ENCODE measurements at places on chromosomes 12 and 14.

DNA sequence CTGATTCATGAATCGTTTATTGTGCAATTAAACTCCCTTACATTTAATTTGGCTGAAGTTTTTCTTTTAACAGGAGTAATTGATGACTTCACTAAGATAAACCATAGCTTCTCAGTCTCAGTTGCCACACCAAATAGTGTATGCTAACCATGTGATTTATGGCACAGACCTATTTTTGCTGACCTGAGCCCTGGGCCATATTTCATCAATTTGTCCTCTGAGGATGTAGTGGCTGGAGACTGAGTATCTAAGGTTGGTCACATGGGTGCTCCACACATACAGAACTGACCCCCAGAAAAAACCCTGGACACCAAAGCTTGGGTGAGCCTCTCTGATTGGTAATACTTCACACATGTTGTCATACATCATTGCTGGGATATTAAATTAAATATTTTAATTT is 255.1 kb downstream of the NEDD1 start:
- DNase-seq: no peak

DNA sequence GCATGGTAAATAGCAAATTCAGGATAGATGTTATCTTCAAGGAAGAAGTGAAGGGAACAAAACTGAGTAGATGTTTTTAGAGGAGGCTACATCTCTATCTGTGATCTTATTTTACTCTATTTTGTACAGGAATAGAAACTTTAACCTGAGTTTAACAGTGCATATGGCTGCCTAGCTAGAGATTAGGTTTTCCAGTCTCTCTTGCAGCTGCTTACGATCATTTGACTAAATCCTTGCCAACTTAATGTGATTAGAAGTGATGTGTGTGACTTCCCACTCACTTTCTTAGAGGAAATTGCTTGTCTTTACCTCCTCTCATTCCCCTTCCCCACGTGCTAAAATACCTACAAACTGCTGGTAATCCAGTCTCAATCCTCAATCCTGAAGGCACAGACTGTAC is 26.5 kb upstream of the SLC15A5 start:
- no peak for DNase-seq

- no peak for DNase-seq
Measured at GRCh38 chr14:93041830-93042229, 73.9 kb downstream of the ITPK1 start.

- no peak for DNase-seq
Measured at GRCh38 chr12:10722502-10722904, 620 bp downstream of the YBX3 start.

DNA sequence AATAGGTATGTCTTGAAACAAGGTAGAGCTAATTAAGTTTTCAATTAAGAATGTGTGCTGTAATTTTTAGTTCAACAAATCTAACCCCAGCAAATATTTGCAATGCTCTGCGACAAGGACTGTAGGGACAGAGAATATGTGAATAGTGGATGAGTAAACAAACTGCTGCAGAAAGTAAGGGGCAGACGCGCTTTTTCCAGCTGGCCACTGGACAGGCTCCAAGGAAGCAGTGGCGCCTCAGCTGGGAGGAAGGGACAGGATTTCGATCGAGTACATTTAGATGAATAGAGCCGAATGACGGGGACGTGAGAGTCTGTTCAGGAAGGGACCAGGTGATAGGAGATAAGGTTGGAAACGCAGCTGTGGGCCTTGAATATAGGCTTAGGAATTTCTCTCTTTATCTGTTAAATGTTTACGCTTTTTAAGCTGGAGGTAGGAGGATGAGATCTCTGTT is 69.3 kb downstream of the ELK3 start:
- peak; percentile 9 for DNase-seq

DNA sequence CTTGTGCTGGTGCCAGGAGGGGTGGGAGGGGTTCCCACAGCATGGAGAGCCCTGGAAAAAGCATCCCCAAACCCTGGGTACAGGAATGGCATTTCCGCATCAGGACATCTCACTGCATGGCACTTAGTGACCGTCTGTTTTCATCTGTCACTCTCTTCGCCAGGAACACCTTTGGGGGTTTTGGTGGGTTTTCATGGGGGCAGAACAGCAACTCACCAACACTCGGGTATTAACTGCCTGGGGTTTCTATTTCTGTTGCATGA is 3.5 kb downstream of the VSX2 start:
- DNase-seq: no peak

DNA sequence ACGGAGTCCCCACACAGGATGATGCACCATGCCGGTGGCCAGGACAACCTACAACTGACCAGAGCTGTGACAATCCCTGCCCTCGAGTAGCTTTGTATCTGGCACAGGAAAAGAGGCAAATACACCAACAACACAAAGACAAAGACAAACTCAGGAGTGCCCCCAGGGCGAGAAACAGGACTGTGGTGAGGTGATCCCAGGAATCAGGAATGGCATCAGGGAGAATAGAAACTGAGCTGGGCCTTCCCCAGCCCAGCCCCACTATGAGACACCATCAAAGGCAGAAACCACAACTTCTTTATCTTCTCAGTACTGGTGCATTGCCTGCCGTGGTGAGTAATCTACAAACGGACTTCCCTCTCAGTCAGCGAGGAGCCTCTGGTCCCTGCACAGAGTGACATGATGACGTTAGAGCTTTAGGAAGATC is 157.7 kb downstream of the TTC7B start:
- DNase-seq: no peak

DNA sequence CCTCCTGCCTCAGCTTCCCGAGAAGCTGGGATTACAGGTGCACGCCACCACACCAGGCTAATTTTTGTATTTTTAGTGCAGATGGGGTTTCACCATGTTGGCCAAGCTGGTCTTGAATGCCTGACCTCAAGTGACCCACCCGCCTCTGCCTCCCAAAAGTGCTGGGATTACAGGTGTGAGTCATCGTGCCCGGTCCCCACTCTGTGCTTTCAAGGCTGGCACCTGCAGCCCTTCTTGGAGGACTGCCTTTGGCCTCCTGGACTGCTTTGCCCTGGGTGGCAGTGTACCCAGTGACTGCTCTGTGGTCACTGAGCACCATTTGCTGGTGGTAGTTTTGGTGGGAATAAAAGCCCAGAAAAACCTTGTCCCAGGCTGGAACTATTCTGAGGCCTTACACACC is 12.6 kb downstream of the DHRS1 start:
- DNase-seq: no peak

GRCh38 chr12:106282457-106283097 is 20.0 kb upstream of the TCP11L2 start:
- no peak for DNase-seq

GRCh38 chr14:44649061-44649460 is 142.0 kb upstream of the FSCB start:
- no peak for DNase-seq

- no peak for DNase-seq
Measured at GRCh38 chr12:19575337-19576243, 136.3 kb downstream of the AEBP2 start.

GRCh38 chr12:124720681-124721500 is 142.8 kb downstream of the SCARB1 start:
- DNase-seq: no peak

- DNase-seq: peak; percentile 75
Measured at GRCh38 chr12:13534645-13535398, 338.3 kb downstream of the EMP1 start.

- DNase-seq: no peak
Measured at GRCh38 chr12:27650011-27650410, 46.2 kb upstream of the REP15 start.

- no peak for DNase-seq
Measured at GRCh38 chr14:61479746-61480502, 158.5 kb downstream of the PRKCH start.

GRCh38 chr12:120538281-120539156 is 4.4 kb downstream of the RNF10 start:
- peak; percentile 5 for DNase-seq

DNA sequence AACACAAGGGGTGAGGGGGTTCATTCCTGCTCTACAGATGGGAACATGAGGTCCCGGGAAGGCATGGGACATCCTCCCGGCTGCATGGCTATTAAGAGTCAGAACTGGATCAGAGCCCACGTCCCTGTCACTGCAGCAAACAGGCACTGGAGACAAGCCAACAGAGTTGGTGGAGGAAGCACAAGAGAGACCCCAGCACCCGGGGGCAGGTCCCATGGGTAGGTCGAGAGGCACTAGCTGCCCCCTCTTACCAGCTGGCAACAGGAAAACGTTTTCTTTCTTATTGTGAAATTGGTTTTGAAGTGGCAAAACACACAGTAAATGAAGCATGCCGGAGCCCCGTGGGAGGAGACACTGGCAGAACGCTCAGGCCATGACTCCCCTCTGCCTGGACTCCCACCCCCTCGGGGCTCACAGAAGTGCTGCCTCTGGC is 43.6 kb downstream of the SYNE3 start:
- DNase-seq: peak; percentile 30

- DNase-seq: no peak
Measured at GRCh38 chr14:88879022-88879421, 54.6 kb downstream of the TTC8 start.

DNA sequence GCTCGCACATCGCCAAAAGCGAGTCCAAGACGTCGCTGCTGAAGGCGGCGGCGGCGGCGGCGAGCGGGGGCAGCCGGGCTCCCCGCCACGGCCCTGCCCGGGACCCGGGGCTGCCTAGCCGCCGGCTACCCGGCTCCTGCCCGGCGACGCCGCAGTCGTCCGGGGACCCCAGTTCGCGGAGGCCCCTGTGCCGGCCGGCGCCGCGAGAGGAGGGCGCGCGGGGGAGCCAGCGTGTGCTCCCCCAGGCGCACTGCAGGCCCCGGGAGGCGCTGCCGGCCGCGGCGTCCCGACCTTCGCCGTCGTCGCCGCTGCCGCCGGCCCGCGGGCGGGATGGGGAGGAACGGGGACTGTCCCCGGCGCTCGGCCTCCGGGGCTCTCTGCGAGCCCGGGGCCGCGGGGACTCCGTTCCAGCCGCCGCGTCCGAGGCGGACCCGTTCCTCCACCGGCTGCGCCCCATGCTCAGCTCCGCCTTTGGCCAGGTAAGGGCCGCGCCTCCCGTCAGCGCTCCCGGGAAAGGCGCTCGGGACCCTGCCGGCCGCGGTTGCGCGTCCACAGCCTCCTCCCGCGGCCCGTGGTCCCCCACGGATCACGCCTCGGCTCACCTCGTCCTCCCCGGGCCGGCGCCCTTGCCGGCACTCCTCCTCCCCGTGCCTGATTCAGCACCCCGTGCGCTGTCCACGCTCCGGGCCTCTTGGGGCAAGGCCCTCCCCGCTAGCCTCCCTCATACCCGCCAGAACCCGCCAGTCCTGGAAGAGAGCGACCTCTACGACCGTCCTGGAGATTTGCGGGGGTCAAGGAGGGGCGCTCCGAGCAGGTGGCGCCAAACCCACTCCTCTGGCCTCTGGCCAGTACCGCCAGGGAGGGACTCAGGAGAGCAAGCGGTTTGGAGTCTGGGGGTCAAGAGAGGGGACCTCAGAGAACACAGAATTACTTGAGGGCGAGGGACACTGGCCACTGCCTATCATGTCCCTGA is 721 bp downstream of the CABP1 start:
- DNase-seq: no peak

- no peak for DNase-seq
Measured at GRCh38 chr14:55454264-55455002, 14.0 kb upstream of the TBPL2 start.

GRCh38 chr12:85951823-85952222 is 77.7 kb downstream of the NTS start:
- DNase-seq: no peak

DNA sequence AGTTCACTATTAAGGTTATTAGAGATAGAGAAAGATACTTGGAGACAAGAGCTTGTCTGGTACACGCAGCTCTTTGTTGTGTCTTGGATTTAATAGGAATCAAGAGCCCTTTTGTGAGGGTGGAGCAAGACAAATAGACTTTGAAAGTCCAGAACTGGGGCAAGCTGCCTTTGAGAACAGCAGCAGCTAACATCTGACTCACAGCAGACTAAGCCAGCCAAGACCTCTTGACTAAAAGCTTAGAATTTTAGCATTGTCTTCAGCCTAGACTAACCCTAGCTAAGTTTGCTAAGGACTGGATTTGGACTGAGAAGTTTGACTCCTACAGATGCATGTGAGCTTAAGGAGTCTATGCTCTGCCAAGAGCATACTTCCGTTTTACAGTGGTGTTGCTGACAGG is 201.9 kb upstream of the RBM19 start:
- no peak for DNase-seq

- no peak for DNase-seq
Measured at GRCh38 chr14:97838986-97839385, 1041.8 kb downstream of the VRK1 start.

GRCh38 chr12:77686760-77687159 is 143.9 kb upstream of the NAV3 start:
- DNase-seq: no peak

- no peak for DNase-seq
Measured at GRCh38 chr12:110677982-110678381, 10.9 kb downstream of the HVCN1 start.

DNA sequence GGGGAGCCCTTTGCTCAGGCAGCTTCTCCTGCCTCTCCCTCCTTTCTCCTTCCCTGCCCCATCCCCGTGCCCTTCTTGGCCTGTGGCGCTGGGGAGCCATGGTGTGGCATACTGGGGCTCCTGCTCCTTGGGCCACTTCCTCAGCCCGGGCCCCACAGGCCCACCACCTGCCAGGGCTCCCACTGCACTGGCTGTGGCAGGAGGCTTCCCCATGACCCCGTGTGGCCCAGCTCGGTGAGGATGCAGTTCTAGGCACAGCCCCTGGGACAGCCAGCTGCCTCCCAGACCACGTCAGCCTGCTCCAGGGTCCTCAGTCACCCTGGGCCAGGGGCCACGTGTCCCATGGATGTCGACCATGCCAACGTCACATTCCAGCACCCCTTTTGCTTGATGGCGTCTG is 13.0 kb upstream of the AMN start:
- no peak for DNase-seq

DNA sequence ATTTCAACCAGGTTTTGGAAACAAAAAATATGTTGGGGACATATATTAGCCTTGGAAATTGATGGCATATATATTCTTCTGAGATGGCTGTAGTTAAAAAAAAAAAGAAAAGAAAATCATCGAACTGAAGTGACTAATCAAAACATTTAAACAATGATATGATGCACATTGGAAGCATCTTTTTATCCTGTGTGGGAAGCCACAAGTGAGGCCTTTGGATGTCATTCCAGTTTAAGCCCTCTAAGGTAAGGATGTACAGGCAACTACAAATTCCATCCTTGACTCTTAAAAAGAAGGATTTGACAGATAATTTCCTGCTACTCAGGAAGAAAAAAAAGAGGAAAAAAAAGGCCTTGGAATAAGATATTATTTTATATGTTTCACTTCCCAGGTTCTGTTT is 9.6 kb upstream of the PTPRB start:
- no peak for DNase-seq

DNA sequence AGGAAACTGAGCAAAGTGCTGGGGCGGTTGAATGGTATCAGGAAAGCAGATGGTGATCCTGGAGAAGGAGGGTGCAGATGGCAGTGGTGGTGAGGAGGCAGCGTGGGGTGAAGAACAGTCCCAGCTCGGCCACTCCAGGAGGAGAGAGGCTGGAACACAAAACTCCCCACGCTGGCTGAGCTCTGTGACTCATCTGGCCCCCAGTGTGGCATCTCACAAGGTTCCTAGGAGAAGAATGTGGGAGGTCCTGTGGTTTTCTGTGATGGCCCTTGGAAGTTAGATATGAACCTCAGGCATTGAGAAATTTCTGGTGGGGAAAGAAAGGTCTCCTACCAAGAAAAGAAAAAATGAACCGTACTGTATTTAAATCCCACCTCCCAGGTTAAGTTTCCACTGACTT is 8.0 kb upstream of the NRXN3 start:
- no peak for DNase-seq
